ENCODE measurements at places on chromosomes 11 and 22.

GRCh38 chr11:11451501-11452005 is 98.5 kb upstream of the CSNK2A3 start:
- DNase-seq = no peak

- no peak for DNase-seq
These were observed 15.0 kb upstream of the OR51M1 start for GRCh38 chr11:5368502-5369043.

DNA sequence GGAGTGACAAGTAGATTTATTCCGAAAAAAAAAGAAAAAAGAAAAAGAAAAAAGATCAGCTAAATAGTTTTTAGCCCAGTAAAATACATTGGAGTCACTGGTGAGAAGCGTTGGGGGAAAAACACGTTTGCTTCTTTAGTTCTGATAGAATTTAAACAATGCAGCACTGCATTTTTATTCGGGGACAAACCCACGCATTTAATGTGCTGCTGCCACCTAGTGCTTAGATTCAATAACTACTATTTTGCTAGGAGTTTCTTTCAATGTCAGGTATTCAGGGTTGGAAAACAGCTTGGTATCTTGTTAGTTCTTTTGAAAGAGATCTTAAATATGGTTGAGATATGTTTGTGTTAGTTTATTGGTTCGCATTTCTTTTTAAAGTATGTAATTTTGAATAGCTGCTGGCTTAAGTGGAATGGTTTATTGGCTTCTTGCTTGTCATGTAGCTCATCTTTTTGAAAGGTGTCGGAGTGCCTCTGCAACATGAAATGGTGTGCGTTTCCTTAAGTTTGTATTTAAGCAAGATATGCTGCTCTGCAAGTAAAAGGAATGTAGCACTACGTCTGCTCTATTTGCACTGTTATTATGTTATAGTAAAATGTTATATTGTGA is 41.9 kb downstream of the SVIP start:
- peak; percentile 77 for DNase-seq

- no peak for DNase-seq
These were observed 298.3 kb downstream of the ETS1 start for GRCh38 chr11:128289048-128289447.

DNA sequence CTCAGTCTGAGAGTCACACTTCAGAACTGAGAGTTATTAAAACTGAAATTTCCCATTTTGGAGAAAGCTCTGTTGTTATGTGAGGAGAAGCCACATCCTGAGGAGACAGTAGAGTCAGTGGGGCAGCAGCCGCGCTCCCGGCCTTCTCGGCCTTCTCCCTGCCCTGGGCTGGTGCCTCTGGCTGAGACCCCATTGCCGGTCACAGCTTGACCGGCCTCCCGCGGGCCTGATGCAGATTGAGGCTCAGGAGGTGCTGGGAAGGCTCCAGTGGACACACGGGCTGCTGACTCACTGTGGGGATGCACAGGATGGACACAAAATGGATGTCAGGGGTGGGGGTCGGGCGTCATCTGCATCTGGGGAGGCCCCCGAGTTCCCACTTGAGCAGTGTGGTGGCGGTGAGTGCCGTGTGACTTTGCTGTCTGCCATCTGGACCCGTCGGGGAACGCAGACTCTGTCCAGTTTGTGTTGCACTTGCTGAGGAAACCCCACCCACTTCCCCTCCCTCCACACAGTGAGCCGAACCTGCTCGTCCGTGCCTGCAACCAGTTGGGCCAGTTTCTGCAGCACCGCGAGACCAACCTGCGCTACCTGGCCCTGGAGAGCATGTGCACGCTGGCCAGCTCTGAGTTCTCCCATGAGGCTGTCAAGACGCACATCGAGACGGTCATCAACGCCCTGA is 50.1 kb downstream of the MUC6 start:
- DNase-seq = no peak

- DNase-seq = no peak
These were observed 590.2 kb upstream of the LRRC4C start for GRCh38 chr11:42049650-42050049.

DNA sequence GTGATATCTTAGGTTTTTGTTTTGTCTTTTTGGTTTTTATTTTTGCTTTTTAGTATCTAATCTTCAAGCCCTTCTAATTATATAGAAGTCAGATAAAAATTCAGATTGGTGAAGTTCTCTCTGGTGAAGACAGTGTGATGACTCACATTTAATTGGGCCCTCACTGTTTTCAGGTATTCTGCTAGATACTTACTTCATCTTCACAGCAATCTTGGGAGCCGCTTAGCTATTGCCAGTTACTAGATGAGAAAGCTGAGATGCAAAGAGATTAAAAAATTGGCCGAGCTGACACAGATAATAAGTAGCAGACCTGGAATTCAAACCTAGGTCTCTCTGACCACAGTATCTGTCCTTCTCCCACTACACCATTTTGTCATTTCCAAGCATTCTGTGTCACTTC is 75.0 kb downstream of the PPP2R1B start:
- DNase-seq = no peak

- DNase-seq = no peak
These were observed 4.0 kb upstream of the SCN4B start for GRCh38 chr11:118156531-118157185.

- DNase-seq = peak; percentile 95
These were observed 460.0 kb downstream of the BUD13 start for GRCh38 chr11:116312570-116313391.

GRCh38 chr22:39177456-39177775 is 24.9 kb upstream of the CBX7 start:
- DNase-seq = no peak

DNA sequence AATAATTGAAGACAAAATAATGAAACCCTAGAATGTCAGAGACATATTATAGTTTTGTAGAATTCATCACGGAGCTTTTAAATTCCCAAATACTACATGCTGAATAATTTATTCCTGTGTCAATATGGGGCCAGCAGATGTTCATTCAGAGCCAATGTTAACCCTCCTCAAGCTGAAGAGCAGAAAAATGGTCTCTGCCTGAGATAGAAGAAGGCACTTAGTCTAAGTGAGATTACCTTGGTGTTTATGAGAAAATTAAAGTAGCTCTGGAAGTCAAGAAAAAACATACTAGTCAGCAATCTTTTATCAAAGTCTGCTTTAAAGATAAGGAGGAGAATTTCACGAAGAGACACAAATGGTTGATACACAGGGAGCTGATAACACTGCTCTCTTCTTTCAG is 328.2 kb downstream of the TTC28 start:
- no peak for DNase-seq

DNA sequence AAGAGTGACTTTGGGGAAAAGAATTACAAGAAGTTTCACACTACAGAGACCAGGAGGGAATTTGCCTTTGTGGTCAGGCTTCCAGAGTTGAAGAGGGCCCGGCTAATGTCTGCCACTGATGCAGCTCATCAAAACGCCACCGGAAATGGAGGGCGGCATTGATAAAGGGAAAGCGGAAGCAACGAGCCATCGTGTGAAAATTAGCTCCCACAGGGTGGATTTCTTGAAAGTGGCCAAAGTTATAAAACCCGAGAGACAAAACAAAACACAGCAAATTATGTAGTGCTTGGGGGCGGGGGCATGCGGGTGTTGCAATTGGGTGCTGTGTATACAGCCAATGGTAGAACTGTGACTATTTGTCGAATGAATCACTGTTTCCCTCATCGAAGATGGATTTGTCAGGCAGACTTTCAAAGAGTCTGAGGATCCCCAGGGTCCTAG is 113.0 kb downstream of the ADAMTS15 start:
- DNase-seq = no peak

GRCh38 chr11:113163291-113164030 is 150.9 kb upstream of the TTC12 start:
- DNase-seq = no peak

- no peak for DNase-seq
These were observed 9.7 kb downstream of the CD5 start for GRCh38 chr11:61111786-61112517.

DNA sequence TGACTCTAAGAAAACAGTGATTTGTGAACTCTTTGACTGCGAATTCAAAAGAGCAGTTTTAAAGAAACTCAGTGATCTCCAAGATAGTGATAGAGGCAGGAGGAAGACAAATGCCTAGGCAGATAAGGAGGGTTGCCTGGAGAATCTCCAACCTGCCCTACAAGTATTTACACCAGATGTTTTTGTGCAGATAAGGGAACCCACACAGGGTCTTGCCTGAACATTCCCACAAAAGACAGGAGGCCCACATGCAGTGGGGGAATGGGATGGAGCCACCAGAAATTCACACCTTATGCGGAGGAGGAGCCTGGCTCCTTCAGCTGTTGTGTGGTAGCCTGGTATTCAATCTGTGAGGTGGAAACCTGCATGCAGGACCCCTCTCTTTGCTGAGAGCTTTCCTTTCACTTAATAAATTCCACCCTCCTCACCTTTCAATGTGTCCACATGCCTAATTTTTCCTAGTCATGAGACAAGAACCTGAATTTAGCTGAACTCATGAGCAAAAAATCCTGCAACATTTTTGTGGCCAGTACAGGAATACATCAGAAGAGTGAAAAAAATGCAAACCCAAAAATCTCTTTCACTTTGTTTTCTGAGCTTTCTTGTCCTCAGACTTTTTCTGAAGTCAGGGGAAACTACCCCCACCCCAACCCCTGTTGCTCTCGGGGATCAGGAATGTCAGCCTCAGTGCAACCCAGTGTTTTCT is 8.1 kb upstream of the GLYAT start:
- DNase-seq = no peak

DNA sequence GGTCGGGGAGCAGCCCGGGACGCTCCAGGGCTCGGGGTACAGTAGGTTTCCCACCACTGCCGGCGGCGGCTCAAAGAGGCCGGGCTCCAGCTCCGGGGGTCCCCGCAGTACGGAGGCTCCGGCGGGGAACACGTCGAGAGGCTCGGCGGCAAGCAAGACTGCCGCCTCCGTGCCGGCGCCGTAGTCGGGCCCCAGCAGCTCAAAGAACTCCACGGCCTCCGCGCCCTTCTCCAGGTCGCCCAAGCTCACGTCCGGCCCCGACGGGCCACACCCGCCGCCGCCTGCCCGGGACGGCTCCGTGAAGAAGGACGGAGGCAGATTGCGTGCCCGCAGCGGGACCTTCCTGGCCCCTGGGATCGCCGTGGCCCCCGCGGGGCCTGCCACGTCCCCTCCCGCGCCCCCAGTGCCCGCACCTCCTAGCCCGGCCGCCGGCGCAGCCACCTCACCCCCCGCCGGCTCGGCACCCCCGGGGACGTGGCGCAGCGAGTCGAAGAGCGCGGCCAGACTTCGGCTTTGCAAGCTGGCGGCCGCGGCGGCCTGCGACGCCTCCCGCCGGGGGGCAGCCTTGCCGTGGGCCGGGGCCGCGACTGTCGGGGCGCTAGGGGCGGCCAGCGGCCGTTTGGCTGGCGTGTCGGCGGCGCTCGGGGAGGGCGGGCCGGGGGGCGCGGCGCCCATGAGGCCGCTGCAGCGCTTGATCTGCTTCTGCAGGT is 775 bp downstream of the FAM181B start:
- DNase-seq = no peak

DNA sequence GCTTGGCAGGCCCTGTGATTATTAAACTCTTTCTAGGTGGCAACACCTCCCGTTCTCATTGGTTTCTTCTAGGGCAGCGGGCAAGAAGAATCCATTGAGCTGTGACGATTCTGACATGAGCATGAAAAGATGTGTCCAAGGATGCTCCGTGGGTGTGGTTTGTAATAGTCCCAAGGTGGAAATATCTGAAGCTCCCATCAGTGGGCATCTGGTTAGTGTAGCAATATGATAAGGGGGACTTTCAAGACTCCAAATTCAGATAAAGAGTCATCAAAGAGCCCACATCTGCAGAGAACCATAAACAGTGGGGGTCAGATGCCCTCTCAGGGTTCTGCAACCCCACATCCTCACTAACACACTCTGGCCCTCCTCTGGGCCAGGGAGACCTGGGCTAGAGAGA is 42.6 kb downstream of the TST start:
- no peak for DNase-seq

GRCh38 chr11:86497310-86497709 is 122.6 kb downstream of the CCDC81 start:
- no peak for DNase-seq

DNA sequence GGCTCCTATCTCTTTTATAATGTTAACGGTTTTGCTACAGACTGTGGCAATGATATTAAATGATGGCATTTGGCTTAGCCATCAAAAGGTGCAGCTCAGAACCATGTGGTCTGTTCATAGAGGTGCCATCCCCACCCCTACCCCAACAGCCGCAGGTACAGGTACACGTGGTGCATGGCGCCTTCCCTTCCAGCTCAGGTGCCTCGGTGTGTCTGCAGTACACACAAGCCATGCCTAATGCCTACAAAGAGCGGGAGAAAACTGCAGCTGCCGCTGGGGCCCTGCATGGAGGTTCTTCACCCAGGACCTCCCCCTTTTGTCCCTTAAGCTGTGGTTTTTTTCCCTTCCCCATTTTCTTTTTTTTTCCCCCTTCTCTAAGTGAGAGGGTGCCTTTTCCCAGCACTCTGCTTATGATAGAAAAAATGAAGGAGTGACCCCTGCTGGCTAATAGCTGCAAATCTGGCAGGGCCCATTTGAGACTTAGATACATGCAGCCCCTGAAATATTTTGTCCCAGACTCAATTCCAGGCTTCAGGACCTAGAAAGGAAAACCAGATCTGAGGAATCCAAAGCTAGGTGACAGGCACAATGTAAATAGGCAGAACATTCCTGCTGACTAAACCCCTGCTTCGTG is 6.5 kb downstream of the OR52M1 start:
- no peak for DNase-seq

DNA sequence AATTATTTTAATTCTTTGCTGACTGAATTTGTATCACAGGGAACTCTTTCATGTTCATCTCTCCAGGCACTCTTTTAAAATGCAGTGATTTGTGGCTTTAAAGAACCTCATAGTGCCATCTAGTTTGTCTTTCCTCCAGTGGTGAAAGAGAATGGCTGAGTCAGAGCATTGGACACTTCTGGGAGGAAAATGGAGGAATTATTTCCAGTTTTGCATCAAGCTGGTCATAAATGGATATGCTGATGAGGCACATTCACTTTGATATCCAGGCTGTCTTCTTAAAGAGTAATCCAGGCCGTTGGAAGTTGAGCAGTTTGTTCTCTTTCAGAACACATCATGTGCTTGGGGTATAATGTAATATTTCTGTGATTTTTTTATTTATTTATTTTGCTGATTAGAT is 273.7 kb downstream of the DDX10 start:
- no peak for DNase-seq

GRCh38 chr11:832529-833113 is at the start of gene CD151:
Gene CD151, plus strand, starts transcription at chr11:832952. Its CDS starts 3,118 bp downstream, at chr11:836070.
- DNase-seq = no peak

DNA sequence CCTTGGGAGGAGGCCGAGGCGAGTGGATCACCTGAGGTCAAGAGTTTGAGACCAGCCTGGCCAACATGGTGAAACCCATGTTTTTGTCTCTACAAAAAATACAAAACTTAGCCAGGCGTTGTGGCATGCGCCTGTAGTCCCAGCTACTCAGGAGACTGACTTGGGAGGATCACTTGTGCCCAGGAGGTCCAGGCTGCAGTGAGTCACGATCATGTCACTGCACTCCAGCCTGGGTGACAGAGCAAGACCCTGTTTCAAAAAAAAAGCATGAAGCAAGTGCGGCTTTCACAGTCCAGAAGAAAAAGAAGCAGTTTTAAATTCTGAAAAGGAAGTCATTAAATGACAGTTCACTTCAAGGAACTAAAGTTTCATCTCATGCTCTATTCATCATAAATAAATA is 7.1 kb upstream of the LTO1 start:
- no peak for DNase-seq

- DNase-seq = no peak
These were observed 215.1 kb downstream of the PGR start for GRCh38 chr11:100914415-100915110.

- no peak for DNase-seq
These were observed 77.4 kb downstream of the NARS2 start for GRCh38 chr11:78497293-78497692.

All from Ammon's horn (tissue), 1 donor.